ENCODE measurements at places on chromosomes 2 and 18.

- peak; percentile 37 for DNase-seq
Observed at GRCh38 chr2:199202964-199203363, 254.8 kb downstream of the SATB2 start.

- DNase-seq, result no peak
Observed at GRCh38 chr2:58553522-58553921, 312.4 kb upstream of the FANCL start.

- DNase-seq, result no peak
Observed at GRCh38 chr2:170509452-170510193, 205.5 kb upstream of the SP5 start.

- DNase-seq, result no peak
Observed at GRCh38 chr2:195514365-195514764, 142.7 kb upstream of the SLC39A10 start.

DNA sequence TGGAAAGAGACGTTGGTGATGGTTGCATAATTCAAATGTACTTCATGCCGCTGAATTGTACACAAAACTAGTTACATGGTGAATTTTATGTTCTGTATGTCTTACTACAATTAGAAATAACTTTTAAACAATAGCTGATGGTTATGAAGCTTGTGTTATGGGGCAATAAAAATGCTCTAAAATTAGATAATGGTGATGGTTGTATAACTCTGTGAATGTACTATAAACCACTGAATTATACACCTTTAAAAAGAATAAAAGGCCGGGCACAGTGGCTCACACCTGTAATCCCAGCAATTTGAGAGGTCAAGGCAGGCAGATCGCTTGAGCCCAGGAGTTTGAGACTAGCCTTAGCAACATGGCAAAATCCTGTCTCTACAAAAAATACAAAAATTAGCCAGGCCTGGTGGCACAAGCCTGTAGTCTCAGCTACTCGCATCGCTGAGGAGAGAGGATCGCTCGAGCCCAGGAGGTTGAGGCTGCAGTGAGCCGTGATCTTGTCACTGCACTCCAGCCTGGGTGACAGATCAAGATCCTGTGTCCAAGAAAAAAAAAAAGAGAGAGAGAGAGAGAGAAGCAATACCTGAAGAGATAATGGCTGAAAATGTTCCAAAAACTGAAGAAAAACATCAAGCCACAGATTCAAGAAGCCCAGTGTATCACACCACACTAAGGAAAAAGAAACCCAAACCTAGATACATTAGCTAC lies 6.3 kb downstream of the RNU4ATAC start:
- DNase-seq, result no peak

All from SK-N-MC (cell line).